8988T (cell line): ENCODE measurements at places on chromosomes 11 and 22.
A peak's percentile ranks its signal among the peaks of the same experiment; 100 is the strongest.

- no peak for DNase-seq
These were observed 53.7 kb downstream of the CDON start for GRCh38 chr11:126008956-126009355.

DNA sequence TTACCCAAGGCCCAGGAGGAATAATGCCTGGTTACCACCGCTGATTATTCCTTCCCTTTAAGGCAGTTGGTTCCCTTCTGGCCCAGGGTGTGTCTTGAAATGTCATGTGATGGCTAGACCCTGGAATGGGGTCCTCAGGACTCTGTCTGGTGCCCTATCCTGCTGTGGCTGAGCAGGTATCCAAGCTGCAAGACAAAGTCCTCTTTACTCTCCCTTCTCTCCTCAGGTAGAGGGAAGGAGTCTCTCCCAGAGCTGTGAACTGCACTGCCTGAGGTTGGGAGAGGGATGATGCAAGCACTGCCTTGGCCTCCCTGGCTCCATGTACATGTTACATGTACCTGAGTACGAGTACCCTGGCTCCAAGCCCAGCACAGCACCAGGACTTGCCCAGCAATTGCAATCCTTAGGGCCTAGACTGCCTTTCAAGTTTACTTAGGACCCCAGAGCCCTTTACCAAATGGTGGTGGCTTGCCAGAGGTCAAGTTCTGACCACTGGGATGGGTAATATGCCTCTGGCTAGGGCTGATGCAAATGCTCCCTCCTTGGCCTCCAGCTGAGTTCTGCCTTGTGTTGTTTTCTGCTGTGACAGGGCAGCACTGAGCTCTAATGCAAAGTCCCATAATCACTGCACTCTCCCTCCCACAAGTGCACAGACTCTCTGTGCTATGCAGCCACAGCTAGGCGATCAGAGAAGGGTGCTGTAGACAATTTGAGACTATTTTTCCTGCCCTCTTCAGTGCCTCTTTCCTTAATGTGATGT is 20.7 kb upstream of the AQP11 start:
- DNase-seq = no peak

- DNase-seq = no peak
These were observed 531 bp downstream of the PIM3 start for GRCh38 chr22:49961005-49961600.

DNA sequence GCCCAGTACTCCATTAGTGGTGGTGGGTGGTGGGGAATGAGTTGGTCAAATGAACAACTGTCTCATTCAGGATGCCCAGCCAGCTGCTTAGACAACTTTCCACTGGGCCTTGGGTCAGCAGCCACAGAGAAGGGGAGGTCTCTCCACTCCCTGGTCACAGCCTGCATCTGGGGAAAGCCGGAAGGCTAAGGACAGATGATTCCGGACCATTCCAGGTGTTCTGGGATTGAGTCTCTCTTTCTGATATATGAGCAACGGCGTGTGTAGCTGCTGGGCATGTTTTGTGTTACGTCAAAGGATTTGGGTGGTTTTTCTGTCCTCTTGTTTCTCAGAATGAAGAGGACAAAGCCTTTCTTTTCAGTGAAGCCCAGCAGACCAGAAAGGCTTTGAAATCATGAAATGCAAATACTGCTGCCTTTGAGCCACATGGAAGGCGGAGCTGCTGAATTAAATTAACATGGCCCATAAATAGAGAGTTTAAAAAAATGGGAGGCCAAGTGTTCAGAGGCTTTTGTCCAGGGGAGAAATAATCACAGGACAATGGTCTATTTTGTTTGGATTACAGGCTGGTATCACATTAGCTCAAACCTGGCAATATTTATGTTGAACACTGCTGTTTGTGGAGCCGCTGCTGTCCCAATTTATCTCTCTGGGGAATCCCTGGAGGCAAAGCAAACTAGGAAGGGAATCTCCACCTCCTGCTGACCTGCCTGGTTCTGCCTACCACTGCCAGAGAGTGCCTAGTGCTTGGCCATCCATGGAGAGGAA is 234.4 kb upstream of the E2F8 start:
- no peak for DNase-seq

- no peak for DNase-seq
These were observed 117.6 kb downstream of the ARHGAP8 start for GRCh38 chr22:44870021-44870420.

DNA sequence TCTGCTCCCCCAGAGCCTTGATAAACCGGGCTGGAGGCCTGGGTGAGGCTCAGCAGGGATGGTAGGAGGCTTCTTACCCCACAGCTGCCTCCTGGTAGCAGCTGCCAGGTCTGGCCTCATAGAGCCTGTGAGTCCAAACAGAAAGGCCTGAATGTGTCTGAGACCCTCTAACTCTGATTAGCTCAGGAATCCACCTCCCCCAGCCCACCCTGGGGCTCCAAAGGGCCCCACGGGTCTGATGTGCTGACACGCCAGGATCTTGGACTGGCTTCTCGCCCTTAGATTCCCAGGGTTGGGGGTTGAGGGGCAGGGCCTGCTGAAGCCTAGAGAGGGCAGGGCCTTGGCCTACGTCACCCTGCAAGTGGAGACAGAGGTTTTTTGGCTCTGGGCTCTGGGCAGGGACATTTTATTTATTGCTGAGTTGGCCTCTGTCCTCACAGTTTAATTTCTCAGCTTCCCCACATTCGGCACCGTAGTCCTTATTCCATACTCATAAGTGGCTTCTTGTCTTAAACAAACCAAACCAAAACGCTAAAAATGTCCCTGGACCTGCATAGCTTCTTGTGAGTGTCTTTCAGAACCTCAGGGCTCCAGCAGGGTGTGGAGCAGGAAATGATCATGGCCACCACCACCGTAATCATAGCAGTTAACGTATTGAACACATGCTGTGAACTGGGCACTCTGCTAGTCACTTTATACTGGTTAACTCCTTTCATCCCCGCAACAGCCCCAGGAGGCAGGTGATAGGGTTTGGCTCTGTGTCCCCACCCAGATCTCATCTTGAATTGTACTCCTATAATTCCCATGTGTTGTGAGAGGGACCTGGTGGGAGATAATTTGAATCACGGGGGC is 25.1 kb downstream of the KIAA1671 start:
- DNase-seq = no peak

DNA sequence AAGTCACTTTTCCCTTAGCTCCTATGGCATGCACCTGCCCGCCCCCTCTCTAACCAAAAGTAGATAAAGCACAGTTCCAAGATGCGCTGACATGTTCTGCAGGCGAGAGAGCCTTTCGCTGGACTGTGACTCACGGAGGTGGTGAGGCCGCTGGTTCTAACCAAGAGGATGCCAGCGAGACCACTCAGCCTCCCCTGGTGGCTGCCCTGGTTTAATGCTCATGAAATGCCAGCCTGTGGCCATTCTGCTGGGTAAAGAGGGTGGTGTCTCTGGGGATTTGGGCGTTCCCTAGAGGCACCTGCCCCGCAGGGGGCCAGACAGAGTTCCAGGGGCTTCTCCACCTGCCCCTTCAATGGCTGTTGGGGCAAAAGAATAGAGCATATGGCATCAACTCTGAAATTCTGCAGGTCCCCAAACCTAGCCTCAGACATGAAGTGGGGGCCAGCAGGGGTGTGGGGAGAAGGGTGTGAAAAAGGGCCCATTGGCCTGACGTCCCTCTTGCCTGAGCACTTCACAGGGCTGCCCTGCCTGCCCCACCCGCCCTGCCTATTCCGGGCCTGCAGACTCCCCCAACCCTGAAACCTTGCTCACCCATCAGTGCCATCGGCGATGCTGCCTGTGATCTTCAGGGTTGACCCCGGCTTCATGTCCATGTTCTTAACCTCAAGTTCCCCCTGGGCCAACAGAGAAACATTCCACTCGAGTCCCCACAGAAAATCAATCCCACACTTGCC is 8.5 kb downstream of the LGALS2 start:
- DNase-seq = peak; percentile 71

DNA sequence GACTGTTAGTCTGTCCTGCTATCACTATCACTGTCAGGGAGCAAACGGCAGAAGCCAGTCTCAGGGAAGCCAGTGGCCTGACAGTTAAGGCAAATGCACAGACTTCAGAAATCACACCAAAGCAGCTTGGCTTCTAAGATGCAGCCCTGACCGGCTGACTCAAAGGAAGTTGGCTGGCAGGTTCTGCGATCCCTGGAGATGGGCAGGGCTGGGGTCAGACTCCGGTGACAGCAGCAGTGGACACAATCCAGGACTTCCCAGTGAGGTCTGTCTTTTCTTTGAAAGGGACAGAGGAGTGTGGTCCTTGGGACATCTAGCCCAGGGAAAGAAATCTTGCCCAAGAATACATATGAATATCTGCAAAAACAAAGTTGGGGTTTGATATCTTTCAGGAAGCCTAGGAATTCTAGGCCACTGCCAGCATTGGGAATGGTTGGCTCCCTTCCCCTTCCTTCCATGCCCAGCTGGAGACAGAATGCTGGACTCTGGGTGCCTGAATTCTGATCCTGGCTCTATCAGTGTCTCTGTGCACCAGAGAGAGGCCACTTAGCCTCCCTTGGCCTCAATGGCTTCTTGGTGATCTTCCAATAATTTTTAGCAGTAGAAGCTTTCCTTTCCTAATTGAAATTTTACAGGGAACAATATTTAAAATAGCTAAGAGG is 108.9 kb downstream of the KIRREL3 start:
- no peak for DNase-seq

DNA sequence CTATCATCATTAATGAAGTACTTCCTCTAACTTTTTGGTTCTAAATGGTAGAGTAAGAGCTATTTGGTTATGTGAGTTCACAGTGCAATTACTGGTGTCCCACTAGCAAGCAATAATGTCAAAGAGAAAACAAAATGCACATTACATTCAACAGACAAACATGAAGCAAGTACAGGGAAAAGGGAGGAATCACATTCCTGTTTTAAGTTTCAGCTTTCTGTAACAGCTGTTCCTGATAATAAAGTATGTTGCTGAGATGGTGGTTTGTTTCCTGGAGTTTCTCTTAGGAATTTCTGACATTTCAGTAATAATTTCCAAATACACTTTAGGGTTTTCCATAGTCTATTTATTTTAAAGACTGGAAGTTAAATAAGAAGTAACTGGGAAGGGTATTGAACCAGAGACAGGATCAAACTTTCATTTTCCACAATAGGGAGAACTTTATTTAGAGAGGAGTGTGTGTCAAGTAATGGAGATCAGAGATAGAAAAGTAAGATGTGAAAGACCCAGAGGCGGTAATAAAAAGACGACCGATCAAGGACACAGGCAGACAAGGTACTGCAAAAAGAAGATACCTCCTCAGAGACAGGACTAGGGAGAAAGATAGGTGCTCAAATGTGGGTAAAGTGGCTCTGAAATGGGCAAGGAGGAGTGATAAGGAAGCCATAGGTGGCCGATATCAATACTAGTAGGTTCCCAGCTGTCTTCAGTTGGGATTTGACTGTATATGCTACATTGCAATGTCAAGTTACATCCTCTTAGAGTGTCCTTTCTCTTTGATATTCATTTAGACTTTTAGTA is 20.8 kb upstream of the CLNS1A start:
- no peak for DNase-seq

DNA sequence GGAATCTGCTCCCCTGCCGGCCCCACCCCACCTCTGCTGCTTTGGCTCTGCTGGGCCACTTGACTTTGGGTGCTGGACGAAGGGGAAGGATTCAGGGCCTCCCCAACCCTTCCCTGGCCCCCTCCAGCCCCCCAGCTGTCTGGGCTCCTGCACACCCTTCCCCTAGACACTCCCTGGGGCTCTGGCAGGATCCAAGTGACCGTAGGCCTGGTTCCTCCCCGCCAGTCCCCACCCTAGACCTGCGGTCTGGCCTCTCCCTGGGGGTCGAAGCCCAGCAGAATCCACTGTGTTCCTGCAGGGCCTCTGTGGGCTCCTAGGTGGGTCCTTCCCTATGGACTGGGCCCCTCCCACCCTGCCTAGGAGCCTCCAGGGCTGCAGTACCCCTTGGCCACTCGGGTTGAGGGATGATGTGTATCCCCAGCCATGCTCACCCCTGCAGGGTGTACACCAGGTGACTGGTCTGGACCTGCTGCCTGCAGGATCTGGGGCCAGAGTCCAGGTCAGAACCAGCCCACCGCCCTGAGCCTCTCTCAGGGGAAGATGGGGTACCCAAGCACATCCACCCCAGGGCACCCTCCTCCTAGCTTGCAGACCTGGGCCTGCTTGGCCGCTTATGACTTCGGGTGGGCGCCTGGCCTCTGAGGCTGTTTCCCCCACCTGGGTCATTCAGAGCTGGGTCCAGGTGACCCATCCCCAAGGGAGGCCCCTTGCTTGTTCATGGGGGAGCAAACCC is 5.6 kb downstream of the PIM3 start:
- DNase-seq = peak; percentile 10

- no peak for DNase-seq
These were observed 20.8 kb downstream of the CARS1 start for GRCh38 chr11:3036419-3036818.

- DNase-seq = no peak
These were observed 147.7 kb upstream of the TIMP3 start for GRCh38 chr22:32653823-32654222.

GRCh38 chr22:19867617-19868016 is 12.9 kb upstream of the GNB1L start:
- DNase-seq = no peak

DNA sequence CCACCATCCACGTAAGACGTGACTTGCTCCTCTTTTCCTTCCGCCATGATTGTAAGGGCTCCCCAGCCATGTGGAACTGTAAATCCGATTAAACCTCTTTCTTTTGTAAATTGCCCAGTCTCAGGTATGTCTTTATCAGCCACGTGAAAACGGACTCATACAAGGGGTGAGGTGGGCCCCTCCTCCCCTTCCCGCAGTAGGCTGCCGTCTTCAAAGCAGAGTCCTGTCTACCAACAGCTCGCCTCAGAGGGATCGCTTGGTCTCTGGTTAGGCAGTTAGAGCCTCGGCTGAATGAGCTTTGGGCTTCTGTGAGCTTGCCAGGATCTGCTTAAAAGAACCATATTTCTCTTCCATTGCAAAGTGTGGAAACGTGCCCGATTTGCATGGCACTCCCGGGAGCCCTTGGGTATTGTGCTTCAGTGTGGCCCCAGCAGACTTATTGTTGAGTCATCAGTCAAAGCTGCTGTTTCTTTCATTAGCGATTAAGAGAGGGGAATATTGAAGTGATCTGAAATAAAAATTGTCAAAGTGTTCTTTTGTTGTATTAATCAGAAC is 338.3 kb downstream of the TBC1D22A start:
- no peak for DNase-seq

DNA sequence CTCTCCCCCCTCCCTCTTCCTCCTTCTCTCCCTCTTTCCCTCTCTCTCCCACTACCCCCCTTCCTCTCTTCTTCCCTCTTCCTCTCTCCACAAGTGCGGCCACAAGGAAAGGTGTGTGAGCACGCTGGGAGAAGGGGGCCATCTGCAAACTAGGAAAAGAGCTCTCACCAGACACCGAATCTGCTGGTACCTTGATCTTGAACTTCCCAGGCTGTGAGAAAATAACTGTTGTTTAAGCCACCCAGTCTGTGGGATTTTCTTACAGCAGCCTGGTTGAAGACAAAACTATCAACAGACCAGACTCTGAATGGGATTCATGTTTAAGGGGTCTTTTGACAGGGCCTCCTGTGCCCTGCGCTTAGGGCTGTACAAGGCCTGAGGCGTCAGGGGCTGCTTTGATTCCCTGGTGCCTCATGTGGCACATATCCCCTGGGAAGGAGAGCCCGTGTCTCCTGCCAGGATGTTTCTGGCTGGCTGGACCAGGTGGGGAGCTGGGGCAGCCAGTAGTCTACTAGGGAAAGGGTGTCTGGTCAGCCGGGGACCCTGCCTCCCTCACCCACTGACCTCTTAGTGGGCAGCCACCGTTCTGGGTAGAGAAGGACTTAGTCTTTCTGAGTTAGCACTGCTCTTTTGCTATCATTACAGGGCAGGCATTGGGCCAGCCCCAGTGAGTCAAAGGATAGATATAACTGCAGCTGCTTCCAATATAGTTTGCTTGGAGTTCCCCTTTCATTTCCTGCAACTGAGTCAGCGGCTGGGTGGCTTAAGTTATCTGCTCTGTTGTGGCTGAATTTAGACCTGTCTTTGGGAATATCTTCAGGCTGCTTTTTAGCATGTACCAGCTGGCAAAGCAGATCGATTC is 6.2 kb downstream of the PANX1 start:
- no peak for DNase-seq
